G401 (cell line): ENCODE measurements at places on chromosomes 2 and 18. TPM values are rescaled to one million over a fixed set of nuclear protein-coding genes. Genes with fewer than 3 reads are reported as not detected.

DNA sequence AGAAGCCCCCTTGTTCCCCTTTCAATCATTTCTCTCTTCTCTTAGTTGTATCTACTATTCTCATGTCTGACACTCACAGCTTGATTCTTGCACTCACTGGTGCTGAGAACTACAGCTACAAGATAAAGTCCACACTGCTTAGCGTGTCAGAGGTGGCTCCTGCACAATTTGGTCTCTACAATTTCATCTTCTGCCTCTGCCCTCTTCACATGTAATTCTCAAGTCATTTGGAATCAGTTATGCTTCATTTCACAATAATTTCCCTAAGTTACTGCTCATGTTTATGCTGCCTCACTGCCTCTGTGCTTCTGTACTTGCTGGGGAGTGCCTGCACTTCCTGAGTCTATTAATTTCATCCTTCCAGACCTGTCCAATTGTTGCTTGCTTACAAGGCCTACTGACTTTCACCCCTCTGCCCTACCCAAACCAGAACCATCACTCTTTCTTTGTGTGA is 11.6 kb upstream of the NAB1 start:
- DNase-seq = peak; percentile 54

GRCh38 chr2:120854766-120855530 is 119.3 kb downstream of the GLI2 start:
- DNase-seq = no peak

GRCh38 chr18:48529796-48530195 is 9.0 kb upstream of the CTIF start:
- no peak for DNase-seq

DNA sequence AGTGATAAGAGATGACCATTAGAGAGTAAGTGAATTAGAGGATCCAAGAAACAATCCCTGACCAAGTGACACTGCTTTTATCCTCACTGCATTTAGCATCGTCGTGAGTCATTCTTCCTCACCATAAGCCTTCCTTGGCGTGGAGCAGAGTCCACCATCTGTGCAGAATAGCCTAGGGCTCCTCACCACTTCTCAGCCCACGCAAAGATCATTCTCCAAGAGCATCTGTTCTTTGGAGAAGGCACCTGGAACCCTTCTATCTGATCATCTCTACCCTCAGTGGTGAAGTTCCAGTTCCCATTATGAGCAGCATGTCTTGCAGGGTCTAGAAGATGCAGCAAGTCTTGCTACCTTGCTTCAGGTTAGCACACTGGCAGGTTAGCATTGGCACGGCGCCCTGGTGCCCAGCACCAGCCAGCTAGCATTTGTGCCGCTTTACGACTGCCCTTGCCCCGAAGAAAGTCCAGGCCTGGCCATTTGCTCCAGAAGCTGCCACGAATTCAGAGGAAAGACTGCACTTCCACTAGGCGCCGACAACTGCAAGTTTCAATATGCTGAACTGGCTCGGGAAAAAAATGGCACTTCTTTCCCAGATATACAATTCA is 225.8 kb downstream of the TTC32 start:
- peak; percentile 64 for DNase-seq

DNA sequence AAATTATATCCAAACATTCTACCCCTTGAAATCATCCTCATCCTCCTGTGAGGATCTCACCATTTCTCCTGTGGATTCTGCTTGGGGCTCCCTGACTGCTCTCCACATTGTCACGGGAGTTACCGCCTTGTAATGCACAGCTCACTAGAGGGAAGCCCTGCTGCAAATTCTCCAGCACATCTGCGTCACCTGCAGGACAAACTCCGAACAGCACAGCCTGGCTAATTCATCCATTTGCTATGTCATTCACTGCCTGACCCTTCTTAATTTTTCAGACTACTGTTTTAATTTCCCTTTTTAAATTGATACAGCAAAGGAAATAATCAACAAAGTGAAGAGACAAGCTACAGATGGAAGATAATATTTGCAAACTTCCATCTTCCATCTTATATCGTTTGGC is 627.4 kb downstream of the FBXO15 start:
- no peak for DNase-seq

DNA sequence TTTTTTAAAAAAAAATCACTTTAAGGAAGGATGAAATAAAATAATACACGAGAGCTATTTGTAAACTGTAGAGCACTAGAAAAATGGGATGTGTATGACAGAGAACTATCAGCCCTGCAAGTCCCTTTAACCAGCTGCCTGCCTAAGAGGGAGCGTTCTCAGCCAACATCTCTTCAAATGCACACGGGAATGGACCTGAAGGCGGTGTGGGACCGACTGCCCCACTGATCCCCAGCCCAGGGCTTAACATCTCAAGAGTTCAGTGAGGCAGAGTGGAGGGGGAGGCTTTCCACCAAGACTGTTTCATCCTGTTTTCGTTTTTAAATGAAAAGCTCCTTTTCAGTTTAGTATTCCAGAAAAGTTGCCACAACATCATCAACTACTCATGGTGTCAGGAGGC is 2.2 kb downstream of the INPP4A start:
- DNase-seq = peak; percentile 51

- no peak for DNase-seq
These were observed 558.3 kb upstream of the GCFC2 start for GRCh38 chr2:76268902-76269620.

- DNase-seq = no peak
These were observed 18.1 kb upstream of the SPP2 start for GRCh38 chr2:234032279-234032856.

DNA sequence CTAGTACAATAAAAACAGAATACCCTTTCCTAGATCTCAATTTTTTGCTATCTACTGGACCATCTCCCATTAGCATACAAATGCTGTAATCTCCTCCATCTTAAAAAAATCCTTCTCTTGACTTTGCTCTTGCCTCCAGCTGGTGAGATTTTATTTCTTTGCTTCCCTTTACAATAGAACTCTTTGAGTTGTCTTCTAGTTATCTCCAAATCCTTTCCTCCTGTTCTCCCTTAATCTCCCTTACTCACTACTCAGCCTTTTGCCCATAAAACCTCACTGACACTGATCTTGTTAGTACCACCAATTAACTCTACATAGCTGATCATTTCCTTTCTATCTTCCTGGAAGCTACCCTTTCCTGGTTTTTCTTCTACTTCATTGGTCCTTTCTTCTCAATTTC is 63.5 kb upstream of the FRZB start:
- no peak for DNase-seq

DNA sequence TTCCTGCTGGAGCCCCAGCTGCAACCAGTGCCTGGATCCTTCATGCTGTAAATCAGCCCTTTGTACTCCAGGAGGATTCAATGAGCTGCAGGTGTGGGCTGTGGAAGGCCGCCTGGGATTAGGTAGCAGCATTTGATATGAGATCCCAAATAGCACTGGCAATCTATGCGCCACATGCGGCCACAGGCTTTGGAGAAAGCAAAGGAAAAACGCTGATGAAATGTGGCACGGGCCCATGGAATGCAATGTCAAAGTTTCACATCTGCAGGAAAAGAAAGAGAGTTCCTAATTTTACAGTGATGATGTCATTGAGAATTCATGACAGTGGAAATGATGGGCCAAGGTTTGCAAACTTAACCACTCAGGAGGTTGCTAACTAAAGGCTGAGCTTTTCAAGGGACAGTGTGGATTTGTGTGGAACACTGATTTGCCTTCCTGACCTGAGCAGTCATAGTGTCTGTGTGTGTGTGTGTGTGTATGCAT is 216.4 kb upstream of the OSR1 start:
- DNase-seq = no peak

GRCh38 chr2:86274918-86275275 is 62.5 kb downstream of the REEP1 start:
- no peak for DNase-seq

DNA sequence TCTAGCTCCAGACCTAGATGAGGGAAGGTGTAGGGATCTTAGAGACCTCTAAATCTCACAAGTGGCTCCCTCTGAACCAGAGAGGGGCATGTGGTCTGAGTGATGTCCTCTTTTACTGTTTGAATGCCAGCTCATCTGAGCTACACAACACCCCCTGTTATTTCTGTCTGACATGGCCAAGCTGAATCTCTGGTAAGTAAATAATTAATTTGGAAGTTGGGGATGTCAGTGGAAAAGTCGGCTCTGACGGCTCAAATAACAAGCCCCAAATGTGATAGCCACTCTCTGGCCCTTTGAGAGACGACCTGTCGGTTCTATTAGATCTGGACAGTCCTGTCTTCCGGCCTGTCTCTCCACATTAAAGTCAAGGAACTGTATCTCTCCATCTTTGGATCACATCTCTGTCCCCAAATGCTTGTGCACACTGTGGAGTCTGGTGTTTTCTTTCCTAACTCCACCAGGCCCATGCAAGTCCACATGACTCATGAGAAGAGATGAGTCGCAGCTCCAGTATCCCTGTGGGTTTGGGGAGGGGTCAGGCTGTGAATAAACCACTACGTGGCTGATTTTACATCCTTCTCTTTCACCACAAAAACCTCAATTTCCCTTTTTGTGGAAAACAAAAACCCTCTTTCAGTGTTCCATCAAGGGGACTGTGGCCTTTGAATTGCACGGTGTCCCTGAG is 52.5 kb downstream of the SETBP1 start:
- peak; percentile 75 for DNase-seq

- no peak for DNase-seq
These were observed 173.8 kb upstream of the TMEM200C start for GRCh38 chr18:6069103-6069502.

DNA sequence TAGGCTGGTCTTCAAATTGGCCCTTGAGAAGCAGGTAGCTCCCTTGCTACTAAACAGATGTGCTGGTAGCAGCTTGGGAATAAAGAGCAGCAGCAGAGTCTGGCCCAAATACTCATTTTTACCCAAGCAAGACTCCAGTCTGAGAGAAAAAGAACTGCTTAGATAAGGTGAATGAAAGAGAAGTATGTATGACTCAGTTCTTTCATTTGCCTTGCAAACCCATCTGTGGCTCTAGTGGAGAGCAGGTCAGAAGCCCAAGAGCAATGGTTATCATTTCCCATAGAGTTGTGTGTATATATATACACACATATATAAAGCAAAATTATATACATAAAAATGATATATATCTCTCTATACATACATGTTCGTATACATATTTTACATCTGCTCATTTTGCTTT is 80.3 kb downstream of the CAMKMT start:
- DNase-seq = no peak

DNA sequence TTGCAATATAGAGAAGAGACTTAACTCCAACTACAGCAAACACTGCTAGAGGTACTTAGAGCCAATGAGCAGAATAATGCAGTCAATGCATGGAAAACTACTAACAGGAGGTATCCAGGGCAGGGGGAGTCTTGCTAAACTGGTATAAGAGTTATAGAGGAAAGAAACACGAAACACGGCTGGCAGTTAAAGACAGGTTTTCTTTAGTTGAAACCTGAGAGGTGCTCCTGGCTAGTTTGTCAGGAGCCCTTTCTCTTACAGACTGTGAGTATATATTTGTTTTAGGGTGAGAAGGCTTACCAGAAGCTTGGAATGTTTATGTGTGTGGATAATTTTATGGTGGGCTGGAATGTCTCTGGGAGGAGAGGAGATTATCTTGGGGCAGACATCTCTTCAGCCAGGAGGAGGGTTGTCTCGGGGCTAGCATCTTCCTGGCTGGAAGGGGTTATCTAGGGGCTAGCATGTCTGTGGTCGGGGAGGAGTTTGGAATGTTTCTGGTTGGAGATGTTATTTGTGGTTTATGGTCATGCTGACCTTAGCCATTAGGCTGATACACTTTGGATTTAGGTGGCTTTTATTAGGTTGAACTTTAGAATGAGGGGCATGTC is 1048.8 kb downstream of the DPP10 start:
- no peak for DNase-seq

DNA sequence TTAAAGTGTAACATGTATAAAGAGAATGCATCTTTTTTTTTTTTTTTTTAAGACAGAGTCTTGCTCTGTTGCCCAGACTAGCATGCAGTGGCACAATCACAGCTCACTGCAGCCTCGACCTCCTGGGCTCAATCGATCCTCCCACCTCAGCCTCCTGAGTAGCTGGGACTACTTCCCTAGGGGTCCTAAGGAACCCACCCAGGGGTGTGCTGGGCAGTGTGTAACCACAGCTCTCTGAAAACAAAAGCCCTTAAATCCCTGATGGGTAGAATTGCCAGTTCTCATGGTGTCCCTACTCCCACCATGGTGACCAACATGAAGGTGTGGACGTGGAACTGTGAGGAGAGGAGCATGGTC is 105.6 kb upstream of the ST3GAL5 start:
- DNase-seq = no peak

GRCh38 chr18:24231773-24232735 is 93.2 kb downstream of the CABYR start:
- peak; percentile 25 for DNase-seq

- no peak for DNase-seq
These were observed 71.4 kb upstream of the TANK start for GRCh38 chr2:161088658-161089350.

- no peak for DNase-seq
These were observed 9.4 kb downstream of the MBD2 start for GRCh38 chr18:54215069-54215468.

DNA sequence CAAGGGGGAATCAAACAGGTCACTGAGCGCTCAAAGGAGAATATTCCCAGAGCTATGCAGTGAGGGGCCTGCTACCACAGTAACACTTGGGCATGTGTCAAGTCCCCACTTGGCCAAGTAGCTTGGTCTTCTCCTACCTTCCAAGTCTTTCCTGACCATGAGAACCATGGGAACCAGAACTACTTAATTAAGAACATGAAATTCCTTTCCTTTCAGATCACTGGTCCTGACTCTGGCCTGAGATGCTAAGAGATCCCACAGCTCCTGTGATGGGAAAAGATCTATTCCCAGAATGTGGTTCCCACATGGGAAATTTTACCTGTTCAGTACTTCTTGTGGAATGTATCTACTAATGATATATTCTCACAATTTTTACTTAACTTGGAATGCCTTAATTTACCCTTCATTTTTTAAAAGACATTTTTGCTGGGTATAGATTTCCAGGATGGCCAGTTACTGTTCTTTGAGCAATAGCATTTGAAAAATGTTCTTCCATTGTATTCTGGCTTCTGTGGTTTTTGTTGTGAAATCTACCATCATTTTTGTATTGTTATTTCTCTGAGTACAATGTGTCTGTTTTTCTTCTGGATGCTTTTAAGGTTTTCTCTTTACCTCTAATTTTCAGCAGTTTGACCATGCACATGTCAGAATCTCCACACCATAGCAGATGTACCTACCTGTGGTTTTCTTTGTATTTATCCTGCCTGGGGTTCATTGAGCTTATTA is 37.9 kb downstream of the KCNIP3 start:
- DNase-seq = no peak

DNA sequence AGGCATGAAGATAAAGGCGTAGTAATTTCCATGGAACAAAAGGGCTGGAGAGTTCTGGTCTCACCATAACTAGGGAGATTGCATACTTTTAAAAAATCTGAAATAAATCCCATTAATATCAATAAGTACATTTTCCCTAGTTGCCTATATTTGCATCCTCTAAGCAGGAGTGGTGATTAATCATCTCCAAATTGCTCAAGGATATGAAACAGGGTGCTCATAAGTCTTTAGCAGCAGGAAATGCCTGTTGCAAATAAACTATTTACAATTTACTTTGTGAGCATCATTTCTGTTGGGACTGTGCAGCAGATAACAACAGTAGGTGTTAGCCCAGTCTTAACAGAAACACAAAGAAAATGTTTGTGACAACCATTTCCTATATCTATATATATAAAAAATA is 92.4 kb upstream of the TMEM178A start:
- no peak for DNase-seq

The CLIP4 gene
- total RNA-seq = 1.2 and 6.2 TPM in 2 replicates

The FIGN gene
- total RNA-seq = 2.1 and 3.7 TPM in 2 replicates
